ENCODE measurements at places on chromosomes 5 and 9.

- DNase-seq: no peak
Measured at GRCh38 chr9:106657926-106658325, 205.0 kb upstream of the ZNF462 start.

DNA sequence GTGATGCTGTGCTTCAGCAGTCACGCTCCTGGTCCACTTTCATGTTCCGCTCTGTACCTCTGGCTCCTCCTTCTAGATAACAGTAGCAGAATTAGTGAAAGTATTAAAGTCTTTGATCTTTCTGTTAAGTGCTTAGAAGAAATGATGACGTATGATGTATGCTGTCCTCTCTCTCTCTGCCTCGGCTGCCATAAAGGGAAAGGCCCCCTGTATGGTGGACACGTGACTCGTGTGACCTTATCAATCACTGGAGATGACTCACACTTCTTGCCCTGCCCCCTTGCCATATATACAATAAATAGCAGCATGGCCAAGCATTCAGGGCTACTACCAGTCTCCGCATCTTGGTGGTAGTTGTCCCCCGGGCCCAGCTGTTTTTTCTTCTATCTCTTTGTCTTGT, 100.3 kb downstream of the SYK start:
- DNase-seq: no peak

- DNase-seq: peak; percentile 32
Measured at GRCh38 chr5:93294199-93294598, 286.8 kb downstream of the NR2F1-AS1 start.

DNA sequence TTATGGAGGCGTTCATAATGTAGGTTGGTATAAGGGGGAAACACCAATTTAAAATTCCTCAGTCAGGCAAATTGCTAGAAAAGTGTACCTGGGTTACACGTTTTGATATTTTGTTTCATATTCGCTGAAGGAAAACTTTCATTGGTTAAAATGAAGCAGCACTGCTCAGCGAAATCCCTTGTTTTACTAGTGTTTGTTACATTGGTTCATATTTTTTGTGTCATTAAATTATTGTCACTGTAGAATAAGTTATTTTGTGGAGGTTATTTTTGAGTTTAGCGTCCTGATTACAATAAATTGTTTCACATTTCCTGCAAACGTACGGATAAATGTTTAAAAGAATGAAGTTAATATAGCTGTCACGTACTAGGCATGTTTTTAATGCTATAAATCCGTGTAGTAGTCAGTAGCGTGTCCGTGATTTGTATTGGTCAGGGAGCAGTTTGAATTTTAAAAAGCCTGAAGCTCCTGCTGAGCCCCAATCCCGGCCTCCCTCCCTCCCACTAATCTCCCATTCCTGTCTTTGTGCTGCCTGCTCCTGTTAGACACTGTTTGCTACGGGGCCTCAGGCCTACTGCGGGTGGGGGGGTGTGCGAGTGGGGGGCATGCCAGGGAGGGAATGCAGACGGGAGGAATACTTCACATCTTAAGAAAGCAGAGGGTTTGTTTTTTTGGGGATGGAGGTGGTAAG, 2.0 kb downstream of the NIPBL start:
- peak; percentile 62 for DNase-seq

All from fibroblast of skin of right quadriceps (primary cell).